ENCODE measurements at places on chromosomes 11 and 22.

DNA sequence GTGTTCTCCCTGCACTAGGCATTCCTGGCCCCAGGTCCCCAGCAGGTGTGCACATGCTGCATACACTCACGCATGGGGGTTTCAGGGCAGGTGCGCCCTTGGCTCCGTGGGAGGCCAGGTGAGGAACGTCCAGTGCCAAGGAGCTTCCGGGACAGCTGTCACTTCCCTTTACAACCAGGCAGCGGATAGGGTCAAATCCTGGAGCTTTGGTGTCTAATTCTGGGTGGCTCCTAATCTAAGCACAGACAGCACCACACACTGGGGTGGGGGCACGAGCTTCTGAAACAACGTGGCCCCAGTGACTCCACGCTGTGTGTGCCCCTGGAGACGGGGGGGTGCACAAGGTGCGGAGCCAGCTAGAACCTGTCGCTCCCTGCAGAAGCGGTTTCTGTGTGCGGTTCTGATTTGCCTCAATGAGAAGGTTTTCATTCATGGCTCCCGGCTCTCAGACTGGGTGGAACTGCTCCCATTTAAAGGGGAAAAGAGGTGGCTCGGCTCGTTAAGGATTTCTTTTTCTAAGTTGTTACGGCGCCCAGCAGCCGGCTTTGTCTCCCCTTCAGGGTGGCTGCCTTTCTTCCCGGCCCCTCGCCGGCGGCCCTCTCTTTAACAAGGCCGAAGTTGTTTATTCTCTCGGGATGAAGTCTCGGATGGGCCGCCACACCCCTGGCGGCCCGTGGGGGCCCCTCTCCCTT, 5.0 kb downstream of the CCND1 start:
- DNase-seq: no peak

- peak; percentile 8 for DNase-seq
These were observed 82.6 kb upstream of the SHISAL1 start for GRCh38 chr22:44395118-44396005.

GRCh38 chr11:130421199-130421585, 7.2 kb downstream of the ADAMTS8 start:
- no peak for DNase-seq

GRCh38 chr22:38415561-38416321, 39.3 kb downstream of the KCNJ4 start:
- DNase-seq: peak; percentile 54

GRCh38 chr11:93903989-93904388, 53.6 kb upstream of the VSTM5 start:
- DNase-seq: peak; percentile 2

DNA sequence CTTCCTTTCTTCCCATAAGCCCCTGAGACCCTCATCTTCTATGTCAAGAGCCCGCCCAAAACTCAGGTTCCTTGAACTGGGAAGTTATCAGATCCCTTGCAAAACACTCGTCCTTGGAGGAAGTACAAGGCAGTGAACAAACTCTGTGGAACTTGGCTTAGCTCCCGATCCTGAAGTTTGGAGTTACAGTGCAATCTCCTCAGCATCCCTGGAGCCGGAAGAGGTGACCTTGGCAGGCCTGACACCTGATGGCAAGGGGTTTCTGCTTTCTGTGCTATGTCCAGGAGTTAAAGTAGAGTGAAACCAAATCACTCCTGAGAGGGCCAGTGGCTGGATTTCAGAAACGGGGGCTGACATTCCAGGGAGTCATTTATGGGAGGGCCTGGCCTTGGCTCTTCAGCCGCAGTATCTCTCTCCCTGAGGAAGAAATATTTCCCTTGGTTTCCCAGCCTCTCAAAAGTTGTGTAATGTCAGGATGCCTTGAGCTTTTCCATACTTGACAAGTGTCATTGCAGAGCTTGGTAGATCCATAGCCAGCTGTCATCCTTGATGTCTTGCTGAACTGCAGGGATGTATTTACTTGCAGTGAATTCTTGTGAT, 1.9 kb upstream of the GRAMD1B start:
- DNase-seq: no peak

DNA sequence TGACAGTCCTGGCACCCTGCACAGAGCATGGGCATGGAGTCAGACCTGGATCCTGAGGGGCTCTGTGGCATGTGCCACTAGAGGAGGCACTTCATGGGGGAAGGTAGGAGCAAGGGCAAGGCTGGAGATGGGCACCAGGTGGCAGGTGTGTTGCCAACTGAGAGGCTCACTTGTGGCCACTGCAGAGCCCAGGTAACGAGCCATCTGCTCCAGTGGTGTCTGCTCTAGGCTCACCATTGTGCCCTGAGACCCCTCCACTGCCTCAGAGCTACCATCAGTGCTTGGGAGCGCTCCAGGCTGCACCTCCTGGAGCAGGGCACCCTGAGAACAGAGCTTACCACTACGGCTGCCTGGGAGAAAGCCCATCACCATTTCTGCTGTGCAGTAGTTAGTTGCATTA, 1.3 kb upstream of the ZDHHC8 start:
- DNase-seq: no peak

DNA sequence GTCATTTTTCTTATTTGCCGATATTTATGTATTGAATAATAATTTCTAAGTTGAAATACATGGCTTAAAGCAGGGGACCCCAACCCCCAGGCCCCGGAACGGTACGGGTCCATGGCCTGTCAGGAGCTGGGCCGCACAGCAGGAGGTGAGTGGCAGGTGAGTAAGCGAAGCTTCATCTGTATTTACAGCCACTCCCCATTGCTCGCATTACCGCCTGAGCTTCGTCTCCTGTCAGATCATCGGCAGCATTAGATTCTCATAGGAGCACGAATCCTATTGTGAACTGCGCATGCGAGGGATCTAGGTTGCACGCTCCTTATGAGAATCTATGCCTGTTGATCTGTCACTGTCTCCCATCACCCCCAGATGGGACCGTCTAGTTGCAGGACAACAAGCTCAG, 4.5 kb downstream of the ZMAT5 start:
- no peak for DNase-seq

GRCh38 chr22:43262990-43263644, 76.2 kb upstream of the TTLL12 start:
- no peak for DNase-seq

DNA sequence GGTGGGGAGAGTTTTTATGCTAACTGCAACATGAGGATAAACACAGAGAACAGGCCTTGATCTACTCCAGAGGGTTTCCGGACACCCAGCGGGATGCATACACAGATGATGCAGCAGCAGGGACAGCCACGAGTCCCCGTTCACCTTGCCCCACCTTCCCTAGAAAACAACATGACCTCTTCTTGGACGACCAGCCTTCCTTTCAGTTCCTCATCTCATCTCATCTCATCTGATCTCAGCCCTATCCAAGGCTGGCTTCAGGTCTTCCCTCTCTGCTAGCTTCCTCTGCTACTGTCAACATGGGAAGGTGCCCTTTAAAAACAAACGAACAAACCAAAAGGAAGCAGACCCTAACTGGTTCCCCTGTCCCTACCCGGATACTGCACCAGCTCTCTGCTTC, 1356.2 kb downstream of the TBC1D22A start:
- DNase-seq: no peak

DNA sequence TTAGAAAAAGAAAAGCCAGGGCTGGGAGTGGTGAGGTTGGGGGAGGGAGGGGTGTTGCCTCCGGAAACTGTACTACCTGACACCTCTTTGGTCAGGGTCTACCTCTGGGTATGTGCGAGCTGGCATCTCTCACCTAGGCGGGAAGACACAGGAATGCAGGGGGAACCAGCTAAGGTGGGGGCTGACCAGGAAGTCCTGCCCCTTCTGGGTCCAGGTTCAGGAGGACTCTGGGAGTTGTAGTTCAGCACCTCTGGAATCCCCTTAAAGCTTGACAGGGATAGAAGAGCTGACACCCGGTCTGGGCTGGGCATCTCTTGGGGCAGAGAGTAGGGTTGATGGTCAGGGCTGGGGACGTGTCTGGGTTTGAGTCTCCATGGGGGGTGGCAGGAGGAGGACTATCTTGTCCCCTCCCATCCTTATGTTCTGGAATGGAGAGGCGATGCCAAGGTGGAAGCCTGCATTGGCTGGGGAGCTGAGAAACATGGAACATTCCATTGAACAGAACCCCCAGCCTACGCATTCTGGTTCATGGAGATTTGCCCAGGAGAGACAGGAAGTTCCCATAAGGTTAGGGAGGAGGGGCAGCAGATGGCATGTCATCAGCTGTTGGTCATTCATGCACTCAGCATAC, 2.1 kb upstream of the KIAA1671 start:
- peak; percentile 72 for DNase-seq

GRCh38 chr11:27882066-27882697, 181.9 kb upstream of the BDNF start:
- no peak for DNase-seq

- peak; percentile 90 for DNase-seq
These were observed 81.5 kb upstream of the TP53AIP1 start for GRCh38 chr11:129023968-129024676.

- no peak for DNase-seq
These were observed 45.3 kb upstream of the ARHGAP32 start for GRCh38 chr11:129237456-129237855.

DNA sequence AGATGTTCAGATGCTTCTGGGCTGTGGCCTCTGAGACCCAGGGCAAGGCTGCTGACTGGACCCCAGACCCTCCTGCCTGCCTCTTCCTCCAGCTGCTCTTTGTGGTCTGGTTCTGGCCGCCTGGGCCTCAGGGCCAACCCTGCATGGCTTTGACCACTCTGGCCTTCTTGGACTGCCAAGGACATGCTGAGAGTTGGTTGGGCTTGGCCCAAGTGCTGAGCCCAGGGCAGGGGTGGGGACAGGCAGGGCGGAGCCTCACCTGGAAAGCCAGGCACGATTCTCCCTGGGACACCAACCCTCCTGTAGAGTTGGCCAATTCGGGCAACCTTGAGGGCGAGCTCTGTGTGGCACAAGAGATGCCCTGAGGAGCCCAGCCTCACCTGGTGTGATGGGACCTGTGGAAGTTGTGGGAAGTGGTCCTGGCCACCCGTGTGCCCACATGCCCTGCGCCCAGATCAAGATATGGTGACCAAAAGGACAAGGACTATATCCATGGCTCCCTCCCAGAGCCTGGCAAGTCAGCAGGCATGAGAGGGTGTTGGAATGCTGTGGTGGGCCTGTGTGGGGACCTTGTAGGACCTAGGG, 11.6 kb downstream of the TANGO2 start:
- no peak for DNase-seq

DNA sequence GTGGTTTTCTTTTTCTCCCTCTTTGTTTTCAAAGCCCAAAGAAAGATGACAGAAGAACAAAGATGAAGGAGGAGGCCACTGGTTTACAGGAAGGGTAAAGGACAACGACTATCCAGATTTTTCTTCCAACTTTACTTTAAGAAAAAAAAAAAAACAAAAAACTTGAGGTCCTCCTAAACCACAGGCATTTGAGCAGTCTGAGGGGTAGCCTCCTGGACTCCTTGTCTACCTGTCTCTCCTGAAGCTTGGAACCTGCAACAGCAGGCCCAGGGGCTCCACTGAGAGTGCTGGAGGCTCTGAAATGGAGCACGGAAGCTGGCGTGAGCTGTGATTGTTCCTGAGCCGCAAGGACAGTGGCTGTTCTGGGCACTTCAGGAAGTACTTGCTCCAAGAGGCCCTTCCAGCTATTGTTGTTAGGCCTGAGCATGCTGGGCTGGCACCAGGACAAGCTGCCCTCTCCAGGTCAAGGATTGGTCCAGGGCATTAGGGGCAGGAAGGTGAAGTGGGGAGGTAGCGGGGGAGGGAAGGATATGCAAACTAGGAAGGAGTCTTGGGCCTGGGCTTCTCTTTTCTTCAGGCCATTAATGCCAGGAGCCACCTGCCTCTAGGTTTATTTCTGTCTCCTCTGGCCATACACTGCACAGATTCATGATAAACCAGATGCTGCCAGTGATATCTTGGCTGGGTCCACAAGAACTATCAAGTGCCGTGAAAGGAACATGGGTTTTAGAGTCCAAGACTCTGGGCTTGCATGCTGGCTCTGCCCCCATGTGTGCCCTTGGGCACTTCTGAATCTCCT, 147.3 kb downstream of the CCDC34 start:
- peak; percentile 79 for DNase-seq

DNA sequence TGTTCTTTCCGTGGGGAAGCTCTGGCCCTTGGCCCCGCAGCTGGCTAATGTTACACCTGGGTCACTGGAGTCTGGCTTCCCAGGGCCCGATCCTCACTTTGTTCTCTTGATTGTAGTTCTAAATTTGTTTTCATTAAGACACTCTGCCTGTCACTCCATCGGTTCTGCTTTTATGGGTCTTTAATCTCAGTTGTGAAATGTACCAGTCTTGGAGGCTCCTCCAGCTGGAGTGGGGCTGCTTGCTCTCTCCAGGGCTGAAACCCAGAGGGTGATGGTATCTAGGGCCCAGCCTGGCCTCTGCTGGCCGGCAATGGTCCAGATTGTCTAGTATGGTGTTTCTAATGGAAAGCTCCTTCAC, 352.9 kb downstream of the TENM4 start:
- DNase-seq: no peak

DNA sequence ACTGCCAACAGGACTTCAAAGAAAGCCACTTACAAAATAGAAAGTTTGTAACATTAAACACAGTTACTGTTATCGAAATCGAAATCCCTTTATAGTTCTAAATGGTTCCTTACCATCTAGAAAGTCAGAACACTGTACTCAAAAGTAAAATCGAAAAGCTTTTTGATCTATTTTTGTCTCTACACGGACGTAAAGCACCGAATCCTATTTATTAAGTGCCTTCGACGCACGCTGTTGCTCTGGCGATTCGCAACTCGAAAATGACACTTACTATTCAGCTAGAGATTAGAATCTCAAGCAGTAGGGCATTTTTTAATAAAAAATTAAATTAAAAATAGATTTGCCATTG, 78.3 kb downstream of the LARGE1 start:
- DNase-seq: peak; percentile 18

DNA sequence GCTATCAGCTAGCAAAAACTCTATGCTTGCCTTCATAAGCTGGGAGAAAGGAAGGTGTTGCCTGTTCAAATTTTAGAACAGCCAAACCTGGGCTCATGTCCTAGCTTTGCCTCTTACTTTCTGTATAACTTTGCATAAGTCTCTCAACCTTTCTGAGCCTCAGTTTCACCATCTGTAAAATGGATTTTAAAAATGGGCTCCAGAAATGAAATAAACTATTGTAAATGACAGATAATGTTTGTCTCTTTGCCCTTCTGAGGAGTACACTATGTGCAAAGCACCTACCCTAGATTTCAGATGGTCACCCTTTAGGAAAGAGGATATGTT, 68.7 kb downstream of the FAM168A start:
- DNase-seq: no peak
